Effector CD8-positive, alpha-beta T cell (primary cell): ENCODE measurements at places on chromosomes 11 and 22.
A peak's percentile ranks its signal among the peaks of the same experiment; 100 is the strongest.

DNA sequence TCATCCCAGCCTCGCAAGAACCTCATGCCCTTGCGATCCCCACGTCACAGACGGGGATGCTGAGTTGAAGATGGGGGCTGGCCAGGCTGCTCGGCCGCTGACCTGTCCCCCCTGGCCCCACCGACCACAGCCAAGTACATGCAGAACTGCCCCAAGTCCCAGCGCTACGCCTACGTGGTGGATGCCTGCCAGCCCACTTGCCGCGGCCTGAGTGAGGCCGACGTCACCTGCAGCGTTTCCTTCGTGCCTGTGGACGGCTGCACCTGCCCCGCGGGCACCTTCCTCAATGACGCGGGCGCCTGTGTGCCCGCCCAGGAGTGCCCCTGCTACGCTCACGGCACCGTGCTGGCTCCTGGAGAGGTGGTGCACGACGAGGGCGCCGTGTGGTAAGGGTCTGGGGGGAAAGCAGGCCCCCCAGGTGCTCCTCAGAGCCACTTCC, 10.0 kb downstream of the MUC5B start:
- DNase-seq = no peak

- DNase-seq = no peak
These were observed 27.2 kb upstream of the SYT13 start for GRCh38 chr11:45313171-45313865.

DNA sequence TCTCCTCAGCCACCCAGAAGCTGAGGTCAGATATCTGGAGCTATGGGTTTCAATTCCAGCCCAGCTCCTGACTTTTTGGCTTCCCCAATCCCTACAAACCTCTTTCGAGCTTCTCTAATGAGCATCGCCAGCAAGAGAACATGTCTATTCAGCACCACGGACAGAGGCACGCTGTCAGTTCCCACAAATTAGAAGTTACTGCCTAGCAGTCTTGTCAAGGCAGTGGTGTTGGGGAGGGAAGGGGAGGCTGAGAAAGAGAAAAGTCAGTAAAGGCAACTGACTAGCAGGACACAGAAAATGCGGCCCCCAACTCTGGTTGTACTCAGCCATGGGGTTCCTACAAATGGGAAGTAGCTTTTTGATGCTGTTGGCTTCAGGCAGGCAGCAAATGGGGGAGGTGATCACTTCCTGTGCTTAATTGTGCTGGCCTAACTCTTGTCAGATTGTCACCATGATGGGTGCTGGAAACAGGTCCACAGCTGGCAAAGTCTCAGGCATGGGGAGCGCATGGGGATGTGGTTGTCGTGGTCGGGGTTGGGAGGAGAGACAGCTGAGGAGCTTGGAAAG, 205.9 kb downstream of the ST3GAL4 start:
- no peak for DNase-seq

- DNase-seq = no peak
These were observed 4.0 kb downstream of the PTDSS2 start for GRCh38 chr11:454043-454442.

GRCh38 chr22:27633296-27633871, 168.2 kb downstream of the MN1 start:
- no peak for DNase-seq

DNA sequence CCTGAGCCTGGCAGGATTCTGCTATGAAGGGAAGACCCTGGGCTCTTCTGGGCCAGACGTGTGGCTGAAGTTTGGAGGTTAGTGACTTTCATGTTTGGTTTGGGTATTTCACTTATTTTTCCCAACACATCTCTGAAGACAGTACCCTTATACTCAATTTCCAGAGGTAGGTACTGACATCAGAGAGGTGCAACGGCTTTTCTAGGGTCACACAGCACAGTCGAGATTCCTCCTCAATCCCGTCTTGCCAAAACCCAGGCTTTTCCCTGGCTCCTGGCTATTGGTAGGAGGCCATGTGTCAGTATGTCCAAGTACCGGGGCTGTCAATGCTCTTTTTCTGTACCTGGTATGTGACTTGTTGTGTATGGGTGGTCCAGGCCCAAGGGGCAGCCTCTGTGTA, 6.1 kb upstream of the PMM1 start:
- no peak for DNase-seq

DNA sequence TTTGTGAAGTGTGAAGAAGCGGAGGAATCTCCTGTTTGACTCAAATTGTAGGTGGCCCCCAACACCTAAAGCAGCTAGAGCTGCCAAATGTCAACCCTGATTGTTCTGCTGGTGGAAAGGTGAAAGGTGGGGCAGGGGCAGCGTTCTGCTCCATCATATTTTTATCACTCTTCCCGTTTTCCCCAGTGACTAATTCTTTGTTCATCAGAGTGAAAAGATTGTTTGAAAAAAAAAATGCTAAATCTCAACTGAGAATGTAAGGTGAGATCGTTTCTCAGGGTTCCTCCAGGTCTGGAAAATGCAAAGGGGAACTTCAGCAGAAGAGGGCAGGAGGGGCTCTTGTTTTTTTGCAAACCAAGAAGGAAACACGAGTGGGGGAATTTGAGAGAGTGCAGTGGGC, 137.7 kb downstream of the MN1 start:
- no peak for DNase-seq

- DNase-seq = peak; percentile 65
These were observed 14.9 kb downstream of the TMEM258 start for GRCh38 chr11:61777234-61778090.

- DNase-seq = no peak
These were observed 1430.1 kb downstream of the LRRC4C start for GRCh38 chr11:40029391-40029790.

DNA sequence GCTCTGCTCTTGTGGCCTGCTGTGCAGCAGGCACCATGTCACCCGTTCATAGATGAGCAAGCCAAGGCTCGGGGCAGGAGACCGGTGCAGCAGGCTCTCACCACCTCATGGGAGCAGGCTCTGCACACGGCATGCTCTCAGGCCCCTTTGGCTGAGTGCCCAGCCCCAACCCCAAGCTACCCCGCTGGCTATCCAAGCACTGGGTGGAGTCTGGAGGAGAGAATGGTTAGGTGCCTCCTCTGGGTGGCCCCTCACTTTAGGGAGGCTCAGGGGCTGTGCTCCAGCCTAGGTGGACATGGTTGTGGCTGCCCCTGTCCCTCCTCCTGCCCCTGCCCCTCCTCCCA, 199.9 kb downstream of the IGLL1 start:
- no peak for DNase-seq

GRCh38 chr11:33835143-33835878, 56.6 kb downstream of the LMO2 start:
- no peak for DNase-seq

GRCh38 chr22:29658176-29658575, 54.7 kb downstream of the NF2 start:
- DNase-seq = no peak

GRCh38 chr11:69582756-69583467, 58.0 kb upstream of the CCND1 start:
- no peak for DNase-seq
